ENCODE measurements at places on chromosomes 5 and 9.

GRCh38 chr5:167050568-167051401 lies 1240.7 kb upstream of the WWC1 start:
- no peak for DNase-seq

DNA sequence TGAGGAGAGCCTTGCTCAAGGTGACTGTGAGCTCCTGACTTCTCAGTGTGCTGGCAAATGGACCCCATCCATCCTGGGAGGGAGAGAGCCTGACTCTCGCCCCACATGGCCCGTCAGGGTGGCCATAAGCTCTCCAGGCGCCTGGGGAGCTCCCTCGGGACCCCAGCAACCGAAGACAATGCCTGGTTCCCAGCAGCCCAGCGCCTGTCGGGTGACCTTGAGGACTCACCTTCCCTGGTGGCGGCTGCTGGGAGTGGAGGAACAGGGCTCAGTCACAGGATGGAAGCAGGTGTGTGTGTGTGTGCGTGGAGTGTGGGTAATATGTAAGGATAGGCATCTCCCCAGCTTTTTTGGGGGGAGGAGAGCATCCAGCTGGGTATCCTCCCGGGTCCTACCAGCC lies 190.3 kb downstream of the MELK start:
- DNase-seq: no peak

- DNase-seq: no peak
These were observed 181.0 kb upstream of the PITX1 start for GRCh38 chr5:135214897-135215616.

GRCh38 chr9:100700689-100701318 lies 122.9 kb downstream of the CAVIN4 start:
- DNase-seq: no peak

DNA sequence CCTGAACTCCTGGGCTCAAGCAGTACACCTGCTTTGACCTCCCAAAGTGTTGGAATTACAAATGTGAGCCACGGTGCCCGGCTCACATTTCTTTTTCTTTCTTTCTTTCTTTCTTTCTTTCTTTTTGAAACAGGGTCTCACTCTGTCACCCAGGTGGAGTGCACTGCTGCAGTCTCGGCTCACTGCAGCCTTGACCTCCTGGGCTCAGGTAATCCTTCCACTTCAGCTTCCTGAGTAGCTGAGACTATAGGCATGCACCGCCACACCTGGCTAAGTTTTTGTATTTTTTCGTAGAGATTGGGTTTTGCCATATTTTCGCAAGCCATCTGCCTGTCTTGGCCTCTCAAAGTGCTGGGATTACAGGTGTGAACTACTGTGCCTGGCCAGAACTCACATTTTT lies 183.7 kb downstream of the CCDC171 start:
- DNase-seq: no peak

DNA sequence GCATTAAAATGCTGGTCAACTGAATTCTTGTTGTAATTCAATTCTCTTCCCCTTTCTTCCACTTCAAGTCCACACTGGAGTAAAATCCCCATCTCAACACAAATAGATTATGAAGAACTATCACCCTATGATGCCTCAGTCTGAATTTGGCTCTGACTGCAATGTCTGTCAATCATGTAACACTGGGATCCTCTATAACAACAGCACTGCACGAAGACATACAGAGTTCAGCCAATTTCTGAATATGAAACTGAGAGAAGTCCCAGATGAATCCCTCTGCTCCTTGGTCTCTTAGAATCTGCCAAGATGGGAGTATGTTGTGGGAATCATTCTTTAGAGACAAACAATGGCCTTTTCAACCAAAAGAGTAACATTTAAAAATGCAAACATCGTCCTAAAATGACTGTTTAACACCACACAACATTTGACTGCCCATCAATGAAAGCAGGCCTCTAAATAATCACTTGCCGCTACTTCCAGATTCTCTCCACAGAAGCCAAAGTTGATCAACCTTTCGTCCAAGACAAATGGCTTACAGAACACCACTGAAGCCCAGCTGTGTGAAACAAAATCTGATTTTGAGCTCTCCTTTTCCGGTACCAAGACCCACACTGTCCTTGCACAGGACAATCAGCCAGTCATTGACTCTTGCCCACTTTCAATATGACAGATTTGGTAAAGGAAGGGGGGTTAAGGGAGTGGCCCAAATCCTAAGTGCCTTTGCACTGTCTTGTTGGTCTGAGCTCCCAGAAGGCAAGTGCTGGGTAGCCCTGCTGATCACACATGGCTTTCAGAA lies 258.0 kb downstream of the EBF1 start:
- no peak for DNase-seq

GRCh38 chr5:151646334-151646733 lies 40.4 kb downstream of the SPARC start:
- DNase-seq: no peak

- DNase-seq: no peak
These were observed 443.5 kb upstream of the CDH6 start for GRCh38 chr5:30749971-30750370.

DNA sequence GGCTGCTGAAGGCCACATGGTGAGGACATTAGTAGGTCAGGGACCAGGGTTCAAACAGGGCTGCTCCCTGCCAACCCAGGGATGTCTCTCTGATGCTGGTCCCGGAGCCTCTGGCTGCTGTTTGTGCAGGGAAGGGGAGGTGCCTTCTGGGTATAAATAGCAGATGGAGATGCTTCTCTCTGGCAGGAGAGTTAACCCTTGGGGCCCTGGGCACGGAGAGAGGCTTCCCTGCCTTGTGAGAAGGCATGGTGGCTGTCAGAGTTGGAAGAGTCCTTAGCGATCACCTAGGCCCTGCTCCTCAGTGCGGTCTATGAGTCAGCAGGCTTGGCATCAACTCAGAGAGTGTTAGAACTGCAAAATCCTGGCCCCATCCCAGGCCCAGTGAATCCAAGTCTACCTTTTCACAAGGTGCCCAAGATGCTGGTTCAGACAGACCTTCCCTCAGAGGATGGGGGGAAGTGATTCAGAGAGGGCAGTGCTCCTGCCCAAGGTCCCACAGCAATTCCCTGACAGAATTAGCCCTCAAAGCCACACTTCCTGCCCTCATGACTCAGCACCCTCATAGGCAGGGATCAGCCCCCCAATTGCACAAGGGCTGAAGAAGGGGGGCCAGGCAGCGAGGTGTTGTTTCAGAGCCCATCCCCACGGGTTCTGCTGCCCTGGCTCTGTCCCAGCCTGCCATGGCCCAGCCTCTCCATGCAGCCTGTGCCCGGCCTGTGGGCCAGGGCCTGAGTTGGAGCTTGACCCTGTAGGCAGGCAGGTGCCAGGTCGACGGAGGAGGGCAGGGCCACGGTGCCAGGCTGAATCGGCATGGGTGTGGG lies 25.6 kb downstream of the CAMK2A start:
- DNase-seq: no peak

GRCh38 chr5:149271716-149272563 lies at the start of gene AFAP1L1:
TSS of gene AFAP1L1 (plus strand) at chr5:149271859. CDS start at chr5:149271969, 110 bp downstream.
- peak; percentile 11 for DNase-seq

DNA sequence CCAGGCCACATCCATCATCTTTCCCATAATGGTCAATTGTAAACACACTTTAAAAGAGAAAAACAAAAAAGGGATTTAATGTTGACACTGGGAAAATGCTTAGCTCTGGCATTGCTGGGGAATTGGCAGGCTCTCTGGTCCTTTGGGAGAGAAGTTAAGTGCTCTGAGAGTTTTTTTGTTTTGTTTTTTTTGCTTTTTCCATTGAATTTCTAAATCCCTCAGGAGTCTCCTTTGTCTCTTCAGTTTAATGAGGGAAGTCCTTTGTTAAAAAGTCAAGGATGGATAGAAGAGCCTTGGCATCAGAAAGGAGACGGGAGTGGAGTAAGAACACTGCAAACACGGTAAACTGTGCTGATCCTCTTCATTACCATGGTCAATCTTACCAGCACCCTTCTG lies 7.1 kb upstream of the HAND1 start:
- DNase-seq: no peak

DNA sequence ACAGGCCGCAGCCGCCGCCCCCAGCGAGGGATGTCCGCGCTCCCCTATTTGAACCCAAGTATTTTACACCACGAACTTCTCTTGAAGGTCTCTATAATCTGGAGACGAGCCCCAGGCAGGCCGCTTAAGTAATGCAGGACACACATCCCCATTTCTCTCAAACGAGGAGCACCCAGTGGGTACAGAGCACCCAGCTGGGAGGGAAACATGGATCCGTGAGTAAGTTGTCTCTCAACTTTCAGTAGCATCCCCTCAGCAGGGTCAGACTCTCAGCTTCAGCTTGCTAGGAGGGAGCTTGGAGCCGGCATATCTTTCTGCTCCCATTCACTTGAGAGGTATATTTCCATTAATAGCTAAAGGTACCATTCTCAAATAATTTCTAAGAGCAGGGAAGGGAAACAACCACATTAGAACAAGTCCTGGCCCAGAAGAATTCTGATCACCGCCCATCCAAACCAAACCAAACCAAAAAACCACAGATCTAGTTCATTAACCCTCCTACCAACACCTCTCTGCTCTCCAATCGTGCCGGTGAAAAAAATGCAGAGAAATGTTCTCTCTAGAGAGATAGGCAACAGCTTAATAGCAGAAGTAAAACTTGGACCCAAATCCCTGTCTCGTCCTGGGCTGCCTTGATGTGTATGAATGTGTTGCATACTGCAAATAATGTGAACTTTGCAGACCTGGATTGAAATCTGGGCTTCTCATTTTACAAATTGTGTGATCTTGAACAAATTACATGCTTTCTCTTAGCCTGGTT lies 910 bp downstream of the TDRD7 start:
- DNase-seq: no peak

DNA sequence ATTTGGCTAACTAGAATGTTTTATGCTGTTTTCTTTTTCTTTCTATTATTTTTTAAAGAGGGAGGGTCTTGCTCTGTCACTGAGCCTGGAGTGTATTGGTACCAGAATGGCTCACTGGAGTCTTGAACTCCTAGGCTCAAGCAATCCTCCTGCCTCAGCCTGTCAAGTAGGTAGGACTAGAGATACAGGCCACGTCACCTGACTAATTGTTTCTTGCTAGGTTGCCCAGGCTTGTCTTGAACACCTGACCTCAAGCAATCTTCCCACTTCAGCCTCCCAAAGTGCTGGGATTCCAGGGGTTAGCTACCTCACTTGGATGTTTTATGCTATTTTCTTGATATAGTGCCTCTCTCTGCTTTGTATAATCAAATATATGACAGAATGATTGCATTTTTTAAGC lies 166.2 kb downstream of the AOPEP start:
- no peak for DNase-seq

- no peak for DNase-seq
These were observed 218.4 kb downstream of the CDK5RAP2 start for GRCh38 chr9:120361551-120361950.

GRCh38 chr5:44160369-44160768 lies 228.9 kb downstream of the FGF10 start:
- DNase-seq: no peak

- DNase-seq: no peak
These were observed 80.4 kb downstream of the ALDH7A1 start for GRCh38 chr5:126514558-126515141.

DNA sequence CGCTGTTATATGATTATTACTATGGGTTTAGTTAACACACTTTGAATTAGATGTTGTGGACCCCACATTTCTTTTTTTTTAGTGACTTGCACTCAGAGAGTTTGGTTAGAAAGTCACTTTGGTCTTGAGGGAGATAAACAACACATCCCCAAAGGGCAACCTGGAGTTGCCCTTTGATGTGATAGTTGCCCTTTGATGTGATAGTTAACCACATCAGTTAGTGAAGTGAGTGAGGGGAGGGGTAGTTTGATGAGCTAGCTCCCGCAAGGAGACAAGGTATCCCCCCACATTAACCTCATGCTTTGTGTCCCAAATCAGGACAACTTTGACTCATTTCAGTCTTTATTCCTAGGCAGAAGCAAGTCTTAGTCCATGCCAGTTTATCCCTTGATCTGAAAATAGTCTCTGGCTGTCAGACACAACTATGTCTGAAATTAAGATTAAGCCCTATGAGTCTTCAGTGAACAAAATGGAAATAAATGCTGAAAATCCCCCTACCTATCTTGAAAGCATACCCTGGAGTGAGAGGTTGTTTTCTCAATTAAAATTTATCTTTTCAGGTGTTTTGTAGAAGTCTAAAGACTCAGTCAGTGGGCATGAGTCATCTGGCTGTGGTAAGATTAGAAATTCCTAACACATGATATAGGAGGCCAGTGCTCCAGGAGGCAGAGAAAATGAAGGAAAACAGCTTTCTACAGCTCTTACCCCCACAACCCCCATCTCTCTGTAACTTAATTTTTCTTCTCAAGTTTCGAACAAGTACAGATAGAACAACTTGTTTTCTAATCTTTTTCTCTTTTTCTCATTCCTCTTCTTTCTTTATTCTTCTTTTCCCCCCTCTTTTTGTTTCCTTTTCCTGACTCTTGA lies 208.9 kb upstream of the DMRTA1 start:
- DNase-seq: no peak

- DNase-seq: no peak
These were observed at the start of gene LVRN for GRCh38 chr5:115962239-115962564. TSS of gene LVRN (plus strand) at chr5:115962475. CDS start at chr5:115962618, 143 bp downstream.

GRCh38 chr9:124222918-124223720 lies 34.6 kb upstream of the NEK6 start:
- no peak for DNase-seq

GRCh38 chr9:88447431-88447830 lies 59.2 kb downstream of the SPIN1 start:
- DNase-seq: no peak

GRCh38 chr5:173472784-173473278 lies 143.6 kb downstream of the BOD1 start:
- DNase-seq: no peak

GRCh38 chr9:90105773-90106172 lies 501.0 kb downstream of the GADD45G start:
- no peak for DNase-seq

DNA sequence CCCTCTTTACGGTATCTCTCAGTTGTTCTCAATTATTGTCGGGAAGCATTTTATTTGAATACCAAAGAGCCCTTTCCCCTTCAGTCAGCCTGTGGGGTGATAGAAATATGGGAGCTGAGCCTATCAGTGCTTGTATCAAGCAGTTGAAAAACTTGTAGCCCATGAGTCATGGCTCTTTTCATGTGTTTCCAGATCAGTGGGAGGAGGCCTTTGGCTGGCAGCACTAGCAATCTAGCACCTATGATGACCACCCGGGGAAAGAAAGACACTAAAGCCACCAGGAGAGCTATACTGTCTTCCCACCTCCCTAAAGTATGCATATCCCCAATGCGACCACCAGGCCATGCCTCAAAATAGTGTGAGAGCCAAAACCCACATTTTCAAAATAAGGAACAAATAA lies 696.9 kb upstream of the C9orf72 start:
- no peak for DNase-seq
